ENCODE measurements at places on chromosomes 6 and 20.

- no peak for DNase-seq
Observed at GRCh38 chr6:63663147-63663955, 27.7 kb downstream of the PHF3 start.

- no peak for DNase-seq
Observed at GRCh38 chr6:42709871-42710270, 12.5 kb downstream of the PRPH2 start.

DNA sequence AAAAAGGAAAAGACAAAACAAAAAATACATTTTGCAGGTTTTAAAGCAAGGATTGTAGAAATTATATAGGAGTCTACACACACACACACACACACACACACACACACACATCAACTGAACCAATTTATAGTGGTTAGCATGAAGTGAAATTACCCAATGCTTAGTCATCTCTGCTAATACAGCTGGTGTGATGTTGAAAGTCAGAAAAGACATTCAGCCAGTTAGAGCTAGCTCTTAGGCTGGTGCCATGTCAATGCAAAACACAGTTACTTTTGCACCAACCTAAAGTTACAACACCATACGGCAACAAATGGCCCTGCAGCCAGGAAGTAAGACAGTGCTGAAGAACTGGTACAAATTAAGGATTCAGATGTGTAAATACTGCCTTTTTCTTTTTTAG is 15.2 kb downstream of the FAM210B start:
- DNase-seq = no peak

GRCh38 chr6:131015630-131016263 is 47.3 kb downstream of the EPB41L2 start:
- no peak for DNase-seq

DNA sequence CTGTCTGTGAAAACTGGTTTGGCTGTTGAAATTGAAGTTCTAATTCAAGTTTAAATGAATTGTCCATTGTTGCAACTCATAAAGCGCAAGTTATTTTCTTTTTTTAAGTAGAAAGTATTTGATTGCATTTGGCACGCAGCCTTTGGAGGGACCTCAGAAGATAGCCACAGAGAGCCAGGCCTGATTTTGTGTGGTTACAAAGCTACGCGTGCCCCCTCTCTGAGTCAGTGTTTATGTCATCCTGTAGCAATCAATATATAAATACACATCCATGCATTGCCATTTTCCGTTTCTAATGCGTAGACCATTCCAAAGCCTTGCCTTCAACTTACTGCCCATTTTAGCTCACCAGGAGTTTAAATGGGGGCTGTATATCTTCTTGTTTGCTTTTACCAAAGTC is 173.2 kb downstream of the TMEM242 start:
- DNase-seq = no peak

- DNase-seq = peak; percentile 69
Observed at GRCh38 chr6:110180228-110181008, at the start of gene CDC40. TSS of gene CDC40 (plus strand) at chr6:110180427. CDS start at chr6:110180445, 18 bp downstream.

- no peak for DNase-seq
Observed at GRCh38 chr6:51559059-51559458, 528.4 kb downstream of the PKHD1 start.
